ENCODE measurements at places on chromosomes 5 and 9.

GRCh38 chr9:77667151-77667550 is 19.0 kb upstream of the GNA14 start:
- peak; percentile 37 for DNase-seq

DNA sequence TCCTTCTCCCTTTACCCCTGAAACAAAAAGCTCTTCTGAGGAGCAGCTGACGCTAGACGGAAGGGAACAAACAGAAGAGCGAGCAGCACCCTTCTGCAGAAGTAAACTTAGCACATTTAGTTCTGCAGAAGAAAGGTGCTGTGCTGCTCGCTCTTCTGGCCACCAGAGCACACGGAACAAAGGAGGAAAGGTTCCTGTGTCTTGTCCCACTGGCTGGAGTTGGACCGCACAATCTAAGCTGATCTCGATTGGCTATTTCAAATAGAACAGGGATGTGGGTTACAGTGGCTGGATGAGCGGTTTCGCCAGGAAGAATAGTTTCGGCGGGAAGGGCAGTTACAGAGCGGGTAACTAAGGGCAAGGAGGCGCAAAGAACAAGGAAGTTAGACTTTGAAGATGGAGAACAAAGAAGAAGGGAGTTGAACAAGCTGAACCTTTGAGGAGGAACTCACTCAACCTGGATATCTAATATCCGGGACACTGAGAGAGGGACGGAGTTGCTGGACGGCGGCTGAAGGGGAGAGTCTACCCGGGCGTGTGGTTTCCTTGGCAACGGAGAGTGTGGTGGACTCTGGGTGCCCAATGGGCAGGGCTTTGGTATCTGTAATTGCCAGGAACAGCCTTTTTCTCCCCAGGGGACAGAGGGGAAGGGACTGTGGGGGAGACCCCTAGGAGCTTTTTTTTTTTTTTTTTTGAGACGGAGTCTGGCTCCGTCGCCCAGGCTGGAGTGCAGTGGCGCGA is 7.1 kb downstream of the GTF3C5 start:
- DNase-seq = no peak

- DNase-seq = no peak
These were observed 32.8 kb upstream of the ADAMTS2 start for GRCh38 chr5:179378116-179378440.

- DNase-seq = no peak
These were observed 8.6 kb upstream of the SMIM23 start for GRCh38 chr5:171776770-171777759.

- DNase-seq = no peak
These were observed 12.7 kb upstream of the PRELID2 start for GRCh38 chr5:145847499-145848497.

GRCh38 chr5:108655750-108656450 is 91.8 kb upstream of the FER start:
- peak; percentile 39 for DNase-seq

DNA sequence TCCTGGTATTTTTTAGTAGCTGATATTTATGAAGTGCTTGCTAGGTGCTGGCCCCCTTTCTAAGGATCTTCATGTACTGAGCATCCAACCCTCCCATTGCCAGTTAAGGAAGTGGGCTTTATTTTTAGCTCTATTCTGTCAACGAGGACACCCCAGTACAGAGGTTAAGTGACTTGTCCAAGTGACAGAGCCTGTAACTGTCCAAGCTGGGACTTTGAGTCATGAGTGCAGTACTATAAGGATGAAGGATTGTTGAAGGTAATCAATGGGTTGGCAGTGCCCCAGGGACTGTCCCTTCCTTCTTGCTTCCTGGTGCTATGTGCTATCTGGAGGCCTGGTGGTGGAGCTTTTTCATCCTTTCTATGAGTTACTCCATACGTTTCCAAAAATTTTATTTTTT is 18.0 kb upstream of the FABP6 start:
- DNase-seq = no peak

DNA sequence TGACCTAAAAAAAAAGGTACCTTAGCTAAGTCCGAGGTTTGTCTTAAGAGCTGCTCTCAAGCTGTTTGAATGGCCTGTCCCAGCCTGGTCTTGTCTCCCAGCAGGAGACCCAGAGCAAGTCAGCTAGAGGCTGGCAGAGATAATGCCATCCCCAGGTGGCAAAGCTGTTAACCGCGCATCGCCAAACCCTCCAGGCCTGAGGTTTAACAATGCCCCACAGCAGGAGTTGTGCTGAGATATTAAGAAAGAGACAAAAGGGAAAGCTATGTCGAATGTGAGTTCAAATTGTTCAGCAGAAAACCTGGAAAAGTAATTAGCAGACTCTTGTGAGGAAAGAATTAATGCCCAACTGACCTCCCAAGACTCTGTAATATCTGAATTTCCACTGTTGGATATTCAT is 187.1 kb downstream of the FSTL4 start:
- DNase-seq = peak; percentile 91

DNA sequence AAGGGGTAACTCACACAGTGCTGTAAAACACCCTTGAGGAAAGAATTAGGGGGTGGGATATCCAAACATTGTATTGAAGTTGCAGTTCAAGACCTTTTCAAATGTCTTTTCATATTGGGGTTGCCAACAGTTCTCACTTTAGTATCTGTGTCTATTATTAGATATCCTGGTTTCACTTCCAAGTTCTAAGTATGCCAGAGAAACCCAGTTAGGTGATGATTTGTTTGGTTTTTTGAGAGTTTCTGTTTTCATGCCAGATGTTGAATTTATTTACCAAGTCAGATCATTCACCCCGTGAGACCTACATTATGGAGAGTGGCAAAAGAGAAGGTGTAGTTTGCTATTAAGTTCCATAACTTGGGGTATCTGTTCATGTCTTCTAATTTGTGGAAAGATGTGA is 64.5 kb downstream of the C9orf152 start:
- no peak for DNase-seq

DNA sequence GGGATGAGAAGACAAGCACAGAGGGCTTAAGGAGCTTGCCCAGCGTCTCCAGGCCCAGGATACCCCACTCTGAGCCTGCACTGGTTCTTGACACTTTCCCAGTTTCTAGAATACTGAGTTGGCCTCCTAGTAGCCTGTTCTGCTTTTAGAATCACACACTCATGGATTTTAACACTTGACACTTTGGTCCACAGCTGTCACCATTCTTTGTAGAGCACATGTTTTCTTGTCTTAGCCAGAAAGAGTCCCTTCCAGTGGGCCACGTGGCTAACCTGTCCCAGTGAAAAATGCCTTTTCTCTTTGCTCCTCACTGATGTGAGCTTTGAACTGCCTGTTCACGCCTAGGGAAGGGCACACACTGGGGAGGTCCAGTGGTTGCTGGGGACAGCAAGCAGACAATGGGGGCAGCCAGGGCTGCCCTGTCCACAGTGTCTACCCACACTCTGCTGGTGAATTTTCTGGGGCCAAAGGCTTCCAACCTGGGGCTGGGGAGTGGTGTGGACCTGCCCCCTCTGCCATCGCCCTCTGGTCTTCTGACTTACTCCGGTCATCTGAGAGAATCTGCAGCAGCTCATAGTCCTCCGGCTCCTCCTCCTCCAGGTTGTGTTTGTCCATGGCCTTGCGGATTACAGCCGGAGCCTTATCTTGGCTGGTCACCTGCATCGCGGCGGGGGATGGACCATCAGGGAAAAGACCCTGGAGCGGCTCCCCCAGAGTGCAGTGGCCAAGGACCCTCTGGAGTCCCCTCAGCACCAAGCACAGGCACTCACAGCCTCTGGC is 21.1 kb downstream of the RALGDS start:
- no peak for DNase-seq

All from NCI-H1417 (cell line).